ENCODE measurements at places on chromosomes 12 and 14.

DNA sequence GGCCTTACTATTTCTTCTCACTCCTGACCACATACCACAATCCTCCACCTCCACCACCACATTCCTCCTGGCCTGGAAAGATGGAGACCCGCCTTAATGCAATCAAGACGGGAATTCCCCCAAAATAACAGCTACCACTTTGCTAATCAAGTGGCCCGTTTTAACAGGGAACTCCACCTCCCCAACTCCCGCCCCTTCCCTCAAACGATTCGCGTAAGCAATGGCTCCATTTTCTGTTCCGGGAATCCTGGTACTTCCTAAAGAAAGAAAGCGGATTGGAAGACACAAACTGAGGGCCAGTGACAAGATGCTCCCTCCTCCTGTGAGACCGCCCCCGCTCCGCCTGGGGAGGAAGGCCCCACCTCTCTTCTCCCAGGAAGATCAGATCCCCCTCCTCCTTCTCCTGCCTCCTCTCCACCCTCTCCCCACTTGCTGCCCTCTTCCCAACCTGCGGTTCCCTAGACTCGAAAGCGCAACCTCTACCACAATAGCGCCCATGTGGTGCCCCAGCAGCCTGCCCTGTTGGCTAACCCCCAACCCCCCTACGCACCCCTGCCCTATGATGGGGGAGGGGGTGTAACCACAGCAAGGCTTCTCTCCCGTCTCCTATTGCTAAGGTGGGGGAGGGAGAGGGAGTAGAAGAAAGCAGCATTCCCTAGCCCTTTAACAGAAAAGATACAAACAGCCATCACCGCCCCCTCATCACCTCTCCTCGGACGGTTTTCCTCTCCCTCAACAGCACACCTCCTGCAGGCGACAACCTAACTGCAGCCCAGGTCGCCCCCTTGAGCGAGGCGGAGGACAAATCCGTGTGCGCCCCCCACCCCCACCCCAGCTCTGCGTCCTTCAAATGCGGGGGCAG is 777 bp downstream of the ARF3 start:
- DNase-seq: no peak

GRCh38 chr14:55477680-55478079 is 37.3 kb upstream of the TBPL2 start:
- DNase-seq: no peak

- DNase-seq: no peak
Observed at GRCh38 chr12:318759-319515, 56.3 kb upstream of the SLC6A13 start.

GRCh38 chr14:63650256-63650952 is 8.7 kb upstream of the WDR89 start:
- no peak for DNase-seq

DNA sequence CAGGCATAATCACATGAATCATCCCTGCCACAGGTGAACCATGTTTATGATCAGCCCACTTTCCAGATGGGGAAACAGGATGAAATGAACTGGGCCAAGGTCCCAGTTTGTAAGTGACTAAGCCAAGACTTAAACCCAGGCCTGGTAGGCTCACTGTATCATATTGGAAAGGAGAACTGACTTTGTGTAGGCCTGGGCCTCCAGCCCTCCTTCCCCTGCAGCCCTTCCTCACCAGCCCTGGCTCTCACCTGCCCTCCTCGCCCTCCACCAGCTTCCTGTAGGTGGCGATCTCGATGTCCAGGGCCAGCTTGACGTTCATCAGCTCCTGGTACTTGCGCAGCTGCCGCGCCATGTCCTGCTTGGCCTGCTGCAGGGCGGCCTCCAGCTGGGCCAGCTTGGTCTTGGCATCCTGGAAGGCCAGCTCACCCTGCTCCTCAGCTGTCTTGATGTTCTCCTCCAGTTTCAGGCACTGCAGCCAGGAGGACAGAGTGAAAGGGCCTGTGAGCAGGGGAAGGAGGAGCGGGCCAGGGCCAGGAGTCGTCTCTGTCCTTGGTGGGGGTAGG is 19.8 kb downstream of the KRT80 start:
- DNase-seq: no peak

DNA sequence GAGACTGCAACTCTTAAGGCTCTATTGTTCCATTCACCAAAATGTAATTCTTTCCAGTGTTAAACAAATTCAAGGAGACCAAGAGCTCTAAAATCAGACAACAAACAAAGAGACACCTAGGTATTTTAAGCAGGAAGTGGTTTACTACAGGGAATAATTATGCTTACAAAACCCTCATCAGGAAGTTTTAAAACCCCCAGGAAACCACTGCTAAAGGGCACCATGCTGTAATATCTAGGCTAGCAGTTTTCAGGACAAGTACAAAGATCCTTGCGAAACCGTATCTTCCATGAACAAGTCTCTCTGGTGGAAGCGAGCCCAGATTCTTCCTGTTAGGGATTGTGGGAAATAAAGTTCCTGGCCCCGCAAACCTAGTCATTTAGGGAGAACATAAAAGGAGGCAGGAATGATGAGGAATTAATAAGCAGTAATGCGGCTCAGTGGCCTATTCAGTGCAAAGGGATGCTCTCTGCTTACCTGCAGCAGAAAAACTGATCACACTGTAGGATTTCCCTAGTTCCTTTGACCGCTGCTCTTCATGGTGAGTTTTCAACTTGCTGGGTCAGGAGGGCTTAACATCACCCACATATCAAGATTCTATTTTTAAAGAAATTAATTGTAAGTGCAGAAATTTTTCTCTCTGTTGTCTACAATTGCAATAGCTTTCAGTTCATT is 42.8 kb downstream of the ACSM4 start:
- no peak for DNase-seq

DNA sequence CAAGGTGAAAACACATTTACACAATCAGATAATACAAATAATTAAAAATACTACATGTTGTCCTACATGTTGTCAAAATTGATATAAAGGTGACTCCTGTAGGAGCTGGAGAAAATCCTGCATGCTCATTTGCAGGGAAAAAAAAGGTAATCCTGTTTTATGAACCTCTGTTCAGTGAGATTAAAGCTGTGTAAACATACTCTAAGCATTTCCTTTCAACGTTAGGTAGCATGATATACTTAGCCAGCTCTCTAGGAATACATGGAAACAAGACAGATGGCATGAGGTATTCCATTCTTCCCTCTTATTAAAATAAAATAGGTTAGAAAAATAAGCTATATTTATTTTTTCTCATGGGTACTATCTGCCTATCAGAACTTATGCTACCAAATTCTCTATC is 635.7 kb upstream of the FLRT2 start:
- DNase-seq: no peak

DNA sequence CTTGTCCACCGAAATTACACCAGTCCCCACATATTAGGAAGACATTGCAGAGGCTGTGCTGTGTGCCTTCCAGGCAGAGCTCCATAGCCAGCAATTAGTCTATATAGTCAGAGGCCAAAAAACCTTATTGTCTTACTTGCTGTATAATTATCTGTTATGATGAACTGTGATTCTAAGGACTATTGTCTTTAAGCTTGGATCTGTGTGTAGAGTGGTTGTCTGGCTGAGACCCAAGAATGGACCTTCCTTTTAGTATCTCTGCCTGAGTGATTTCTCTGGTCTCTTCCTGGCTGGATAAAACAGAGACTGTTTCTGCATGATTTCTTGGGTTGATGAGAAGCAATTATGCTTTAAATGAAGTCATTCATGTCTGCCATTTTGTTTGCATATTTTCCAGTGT is 465.3 kb downstream of the PRKD1 start:
- DNase-seq: no peak

GRCh38 chr14:95522556-95522955 is 6.1 kb upstream of the SYNE3 start:
- DNase-seq: no peak

Measured in cerebellar nuclear complex (tissue), 1 donor.